Stimulated activated CD8-positive, alpha-beta memory T cell treated with anti-CD3 and anti-CD28 coated beads, Interleukin-2, amount 100 ng/mL, for 1 hour (primary cell): ENCODE measurements at places on chromosomes 13 and 19.

- DNase-seq, result no peak
Measured at GRCh38 chr19:56383826-56384605, 9.3 kb downstream of the ZNF582 start.

DNA sequence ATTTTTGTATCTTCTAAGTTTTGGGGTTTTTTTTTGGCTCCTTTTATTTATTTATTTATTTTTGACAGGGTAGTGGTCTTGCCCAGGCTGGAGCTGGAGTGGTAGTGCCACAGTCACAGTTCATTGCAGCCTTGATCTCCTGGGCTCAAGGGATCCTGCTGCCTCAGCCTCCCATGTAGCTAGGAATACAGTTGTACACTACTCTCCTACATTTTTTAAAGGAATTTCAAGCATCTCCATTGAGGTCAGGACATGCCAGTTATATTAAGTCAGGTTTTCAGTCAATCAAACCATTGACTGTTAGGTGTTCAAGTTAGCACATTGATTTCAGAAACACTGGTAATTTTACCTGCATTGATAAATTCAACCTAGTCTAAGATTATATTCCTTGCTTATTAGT is 480.5 kb upstream of the SPRY2 start:
- DNase-seq, result no peak

DNA sequence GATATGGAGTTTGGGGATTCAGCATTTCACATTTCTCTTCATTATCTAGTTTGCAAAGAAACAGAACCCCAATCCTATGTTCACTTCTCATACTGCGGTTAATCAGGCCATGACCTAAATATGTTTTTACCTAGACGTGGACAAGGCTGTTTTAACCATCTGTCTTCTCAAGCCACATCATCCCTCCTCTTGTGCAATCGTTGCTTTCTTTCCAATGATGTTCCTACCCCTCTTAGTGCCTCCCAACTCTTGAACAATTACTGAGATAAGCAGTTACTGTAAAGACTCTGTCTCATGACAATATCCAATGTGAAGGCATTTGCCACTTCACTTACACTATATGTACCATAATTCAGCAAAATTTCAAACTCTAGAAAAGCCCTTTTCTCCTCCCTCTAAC is 406.2 kb downstream of the LIG4 start:
- DNase-seq, result no peak

- no peak for DNase-seq
Measured at GRCh38 chr13:45396533-45397095, 21.6 kb downstream of the SLC25A30 start.

DNA sequence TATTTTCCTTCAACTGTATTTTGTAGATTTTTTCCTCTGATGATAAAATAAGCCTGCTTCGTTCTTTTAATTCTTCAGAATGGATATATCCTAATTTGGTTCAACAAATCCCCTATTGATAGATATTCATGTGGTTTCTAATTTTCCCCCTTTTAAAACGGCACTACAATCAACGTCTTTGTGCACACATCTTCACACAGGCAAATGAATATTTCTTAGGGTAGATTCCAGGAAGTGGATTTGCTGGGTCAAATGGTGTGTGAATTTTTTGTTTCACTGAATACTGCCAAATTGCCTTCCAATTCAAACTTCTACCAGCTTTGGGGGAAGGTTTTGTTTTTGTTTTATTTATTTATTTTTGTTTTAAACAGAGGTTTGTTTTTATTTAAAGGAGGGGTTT is 287.2 kb downstream of the FOXO1 start:
- DNase-seq, result no peak

DNA sequence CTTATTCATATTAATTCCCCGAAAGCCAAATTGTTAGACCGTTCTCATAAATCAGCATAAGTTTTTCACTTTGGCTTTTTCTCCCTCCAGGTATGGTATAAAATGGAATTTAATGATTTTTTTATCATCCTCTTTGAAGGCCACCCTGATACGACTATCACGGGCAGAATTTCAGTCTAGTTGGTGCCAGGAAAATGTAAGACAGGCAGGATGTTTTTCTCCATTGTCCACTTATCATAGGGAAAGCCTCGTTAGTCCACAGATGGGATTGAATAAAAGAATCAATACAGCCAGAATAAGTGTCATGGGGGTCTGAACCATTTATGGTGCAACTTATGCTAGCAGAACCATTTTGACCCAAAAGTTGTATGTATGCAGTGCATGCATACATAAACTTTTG is 566.0 kb upstream of the ARGLU1 start:
- DNase-seq, result no peak

- no peak for DNase-seq
Measured at GRCh38 chr13:51009597-51009996, 100.0 kb downstream of the RNASEH2B start.

DNA sequence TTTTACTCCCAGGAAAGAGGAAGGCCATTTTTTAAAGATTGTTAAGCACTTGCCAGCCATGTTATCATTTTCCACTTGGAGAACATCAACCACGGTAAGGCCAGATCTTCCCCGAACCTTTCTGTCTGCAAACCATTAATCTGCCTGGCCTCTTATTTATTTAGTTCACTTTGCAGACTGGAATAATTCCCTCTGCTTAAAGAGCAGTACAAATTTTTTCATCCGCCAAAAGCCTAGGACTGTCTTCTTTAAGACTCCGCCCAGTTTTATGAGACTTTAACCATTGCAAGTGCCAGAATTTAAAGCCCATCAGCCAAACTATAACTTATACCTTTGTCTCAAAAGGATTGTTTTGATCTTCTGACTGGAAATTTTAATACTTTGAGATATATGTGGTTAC is 426.3 kb downstream of the KCTD12 start:
- DNase-seq, result no peak

DNA sequence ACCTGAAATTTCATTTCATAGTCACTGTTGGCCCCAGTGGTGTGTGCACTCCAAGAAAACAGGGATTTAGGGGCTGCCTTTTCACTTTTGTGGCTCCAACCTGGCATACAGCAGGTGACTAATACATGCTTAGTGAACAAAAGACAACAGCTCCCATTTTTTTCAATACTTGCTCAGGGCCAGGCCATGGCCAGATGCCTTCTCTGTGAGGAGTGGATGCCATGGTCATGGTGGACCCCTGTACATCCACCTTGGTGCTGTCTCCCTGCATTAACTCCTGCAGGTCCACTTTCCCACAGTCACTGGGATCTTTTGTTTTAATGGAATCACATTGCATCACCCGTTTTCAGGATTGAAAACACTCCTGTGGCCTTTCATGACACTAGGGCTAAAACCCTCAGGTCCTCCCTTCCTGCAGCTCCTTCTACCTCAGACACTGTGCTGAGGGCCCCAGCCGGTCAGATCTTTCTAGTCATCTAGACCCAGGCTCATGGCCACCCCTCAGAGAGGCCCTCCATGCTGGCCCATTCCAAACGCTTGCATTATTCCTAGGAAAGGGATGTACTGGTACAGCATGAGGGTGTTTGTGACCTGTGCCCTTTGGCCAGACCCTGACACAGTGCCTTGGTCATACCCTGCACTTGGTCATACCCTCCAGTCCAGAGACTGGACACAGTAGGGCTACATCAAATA is 1.2 kb upstream of the TMEM147 start:
- no peak for DNase-seq

DNA sequence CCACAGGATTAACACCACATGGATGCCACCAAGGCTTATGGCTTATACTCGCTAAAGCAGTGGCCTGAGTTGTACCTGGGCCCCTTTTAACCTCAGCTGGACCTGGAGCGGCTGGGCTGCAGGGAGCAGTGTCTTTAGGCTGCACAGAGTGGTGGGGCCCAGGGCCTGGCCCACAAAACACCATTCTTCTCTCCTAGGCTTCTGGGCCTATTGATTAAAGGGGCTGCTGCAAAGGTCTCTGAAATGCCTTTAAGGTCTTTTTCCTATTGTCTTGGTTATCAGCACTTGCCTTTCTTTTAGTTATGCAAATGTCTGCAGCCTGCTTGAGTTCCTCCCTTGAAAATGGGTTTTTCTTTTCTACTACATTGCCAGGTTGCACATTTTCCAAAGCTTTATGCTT is 973.9 kb upstream of the PRR20A start:
- no peak for DNase-seq

- no peak for DNase-seq
Measured at GRCh38 chr13:112904436-112904960, 64.5 kb upstream of the MCF2L start.

- DNase-seq, result no peak
Measured at GRCh38 chr19:2047076-2047448, 4.0 kb downstream of the MKNK2 start.

- DNase-seq, result no peak
Measured at GRCh38 chr19:47781590-47782262, 3.2 kb downstream of the SELENOW start.

DNA sequence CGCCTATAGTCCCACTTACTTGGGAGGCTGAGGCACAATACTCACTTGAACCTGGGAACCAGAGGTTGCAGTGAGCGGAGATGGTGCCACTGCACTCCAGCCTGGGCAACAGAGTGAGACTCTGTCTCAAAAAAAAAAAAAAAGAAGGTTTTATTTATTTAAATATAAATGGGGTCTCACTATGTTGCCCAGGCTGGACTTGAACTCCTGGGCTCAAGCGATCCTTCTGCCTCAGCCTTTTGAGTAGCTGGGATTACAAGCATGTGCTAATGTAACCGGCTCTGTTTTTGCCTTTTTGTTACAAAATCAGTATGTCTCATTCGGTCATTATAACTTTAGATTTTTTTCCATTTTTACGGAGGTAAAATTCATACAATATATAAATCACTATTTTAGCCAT is 24.2 kb downstream of the FBXO27 start:
- DNase-seq, result no peak

GRCh38 chr19:16073481-16073880 is 2.8 kb upstream of the TPM4 start:
- no peak for DNase-seq

- no peak for DNase-seq
Measured at GRCh38 chr13:114064450-114065140, 67.8 kb downstream of the RASA3 start.

DNA sequence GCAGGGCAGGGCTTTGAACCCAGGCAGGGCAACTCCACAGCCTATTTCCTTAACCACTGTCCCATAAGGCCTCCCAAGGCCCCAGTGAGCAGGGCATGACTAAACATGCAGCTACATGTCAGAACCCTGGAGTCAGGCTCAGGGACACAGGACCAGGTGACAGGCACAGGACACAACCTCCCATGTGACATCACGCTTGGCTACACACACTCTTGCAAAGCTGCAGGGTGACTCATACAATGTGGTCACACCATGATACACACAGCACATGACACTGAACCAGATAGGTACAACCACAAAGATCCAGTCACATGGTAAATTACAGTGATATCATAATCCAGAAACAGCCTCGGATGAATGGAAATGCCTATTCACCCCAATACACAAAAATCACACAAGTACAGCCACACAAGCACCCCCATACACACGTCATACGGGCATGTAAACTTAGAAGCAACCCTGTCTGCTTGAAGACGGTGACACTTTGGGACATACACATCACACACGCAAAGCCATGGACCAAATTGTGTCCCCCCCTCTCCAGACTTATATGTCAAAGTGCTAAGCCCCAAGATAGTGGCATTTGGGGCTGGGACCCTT is 14.5 kb downstream of the KLK4 start:
- DNase-seq, result no peak

DNA sequence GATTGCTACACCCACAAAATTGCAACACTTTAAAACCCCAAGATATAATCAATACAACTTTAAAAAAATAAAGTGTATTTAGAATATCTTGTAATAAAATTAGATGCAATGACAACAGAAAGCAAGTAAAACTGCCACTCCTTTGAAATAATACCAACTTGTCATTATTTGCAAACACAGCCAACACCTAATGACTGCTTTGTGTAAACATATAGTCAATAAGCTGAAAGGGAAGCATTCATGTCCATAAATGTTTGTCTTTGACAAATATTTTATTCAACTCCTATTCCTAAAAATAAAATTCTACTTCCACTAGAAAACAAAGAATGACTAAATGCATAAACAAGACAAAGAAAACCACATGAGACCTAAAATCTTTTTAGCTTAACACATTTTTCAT is 6.6 kb downstream of the SMAD9 start:
- no peak for DNase-seq

DNA sequence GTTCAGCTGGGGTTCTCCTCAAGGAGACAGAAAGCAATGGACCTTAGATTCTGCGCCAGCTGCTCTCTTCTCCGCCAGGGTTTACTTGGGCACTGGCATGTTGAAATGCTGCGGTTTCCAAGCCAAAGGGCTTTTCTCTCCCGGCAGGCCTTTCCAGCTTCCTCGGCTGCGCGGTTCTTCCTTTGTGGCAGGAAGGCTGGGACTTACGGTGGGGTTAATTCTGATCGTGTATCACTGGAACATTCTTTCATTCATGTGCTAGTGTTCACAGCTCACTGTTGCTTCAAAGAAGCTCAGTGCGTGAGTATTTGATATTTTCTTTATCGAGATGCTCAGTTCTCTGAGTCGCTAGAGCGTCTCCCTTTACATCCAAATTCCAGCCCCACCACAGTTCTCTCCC is 723.2 kb downstream of the UQCRFS1 start:
- DNase-seq, result no peak

DNA sequence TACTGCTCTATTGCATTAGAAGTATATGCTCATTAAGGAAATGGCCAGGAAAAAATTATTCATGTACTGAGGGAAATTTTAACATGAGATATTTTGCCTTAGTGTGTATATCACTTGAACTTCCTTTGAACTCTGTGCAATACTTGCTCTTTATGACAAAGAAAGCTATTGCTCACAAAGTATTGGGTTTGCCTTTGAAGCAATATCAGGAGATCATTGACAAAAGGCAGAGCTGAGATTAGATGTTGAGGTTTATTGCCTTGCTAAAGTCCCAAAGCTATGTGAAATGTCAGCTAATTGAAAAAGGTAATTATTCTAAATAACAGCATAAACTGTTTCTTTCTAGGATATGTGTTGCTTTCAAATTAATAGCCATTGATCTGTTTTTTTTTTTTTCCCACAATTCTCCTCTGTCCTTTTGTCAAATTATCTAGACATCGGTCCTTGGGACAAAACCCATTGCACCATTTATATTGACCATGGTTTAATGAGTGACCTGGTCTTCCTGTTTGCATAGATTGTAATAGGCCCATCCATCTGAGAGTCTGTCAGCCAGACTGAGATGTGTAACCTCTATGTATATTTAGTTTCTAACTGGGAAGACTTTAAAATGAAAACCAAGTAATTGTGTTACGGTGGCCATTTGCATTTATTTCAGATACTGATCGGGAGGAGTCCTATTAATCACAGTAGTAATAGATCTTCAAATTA is 752.7 kb upstream of the GPC6 start:
- DNase-seq, result no peak

DNA sequence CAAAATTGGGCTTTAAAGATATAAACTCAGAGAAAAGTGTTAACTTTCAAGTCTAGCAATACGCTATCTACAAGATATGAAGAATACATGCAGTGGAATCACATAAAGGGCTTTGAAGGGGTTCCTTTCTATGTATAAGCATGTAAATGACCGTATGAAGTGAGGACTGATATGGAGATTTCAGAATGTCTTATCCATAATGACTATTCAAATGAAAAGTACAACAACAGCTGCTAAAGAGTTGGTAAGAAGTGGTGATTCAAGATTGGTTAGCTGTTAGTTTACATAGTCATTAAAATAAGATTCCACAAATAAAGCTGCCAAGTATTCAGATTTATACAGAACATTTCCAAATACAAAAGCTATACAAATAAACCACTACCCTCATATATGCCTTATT is 153.4 kb upstream of the STARD13 start:
- DNase-seq, result no peak
